Posterior cingulate gyrus (tissue), 11 donors: ENCODE measurements at places on chromosomes 5 and 9.

- DNase-seq, result no peak
These were observed 8.8 kb downstream of the IPPK start for GRCh38 chr9:92661127-92661526.

GRCh38 chr5:149452007-149452664 lies 73.0 kb upstream of the IL17B start:
- no peak for DNase-seq

DNA sequence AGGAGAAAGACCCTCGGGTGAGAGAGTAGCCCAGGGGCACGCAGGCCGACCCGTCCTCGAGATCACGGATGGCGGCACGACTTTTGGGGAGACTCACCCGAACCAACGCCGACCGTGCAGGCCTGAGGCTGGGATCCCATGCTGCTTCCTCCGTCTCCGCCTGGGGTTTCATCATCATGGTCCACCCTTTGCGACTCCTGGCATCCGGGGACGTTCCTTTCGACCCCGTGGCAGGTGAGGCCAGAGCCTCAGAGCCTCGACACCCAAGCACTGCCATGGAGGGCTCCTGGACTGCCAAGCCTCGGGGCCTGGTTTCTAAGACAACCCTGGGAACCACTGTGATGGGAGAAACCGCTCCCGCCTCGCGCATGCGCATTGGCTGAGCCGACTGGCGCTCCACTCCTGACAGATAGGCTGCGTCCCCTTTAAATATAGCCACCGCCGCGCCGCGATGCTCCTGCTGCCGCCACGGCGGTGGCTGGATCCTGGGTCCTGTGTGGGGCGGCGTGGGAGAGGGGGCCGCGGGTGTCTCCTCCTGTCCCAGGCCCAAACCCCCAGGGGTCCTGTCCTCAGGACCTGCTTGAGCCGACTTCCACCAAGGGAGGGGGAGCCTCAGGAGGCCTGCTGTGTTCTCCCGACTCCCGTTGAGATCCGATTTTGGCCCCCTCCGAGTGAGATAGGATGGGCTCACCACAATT lies 481.6 kb downstream of the SPATA31A7 start:
- no peak for DNase-seq

GRCh38 chr5:128422612-128423011 lies 115.4 kb downstream of the FBN2 start:
- no peak for DNase-seq

DNA sequence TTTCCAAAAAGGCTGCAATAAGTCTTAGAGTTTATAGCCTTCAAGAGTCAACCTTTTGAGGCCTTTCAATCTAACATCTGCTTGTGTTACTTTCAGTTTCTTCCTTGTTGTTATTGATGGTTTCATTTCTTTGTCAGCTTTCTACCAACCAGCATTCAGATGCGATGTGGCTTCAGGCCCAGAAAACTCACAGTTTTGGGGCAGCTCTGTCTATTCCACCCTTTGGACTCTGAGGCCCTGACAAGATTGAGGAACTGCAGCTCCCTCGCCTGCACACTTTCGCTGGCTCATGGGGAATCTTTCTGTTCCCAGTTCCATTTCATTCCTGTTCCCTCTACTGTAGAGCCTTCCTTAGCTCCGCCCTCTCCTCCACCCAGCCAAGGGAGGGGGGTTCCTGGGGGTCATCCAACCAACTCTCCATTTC lies 13.3 kb upstream of the WHRN start:
- DNase-seq, result no peak

GRCh38 chr5:168592014-168592368 lies 12.8 kb upstream of the PANK3 start:
- no peak for DNase-seq

- DNase-seq, result no peak
These were observed 6.3 kb upstream of the ATG10 start for GRCh38 chr5:81965524-81965923.

DNA sequence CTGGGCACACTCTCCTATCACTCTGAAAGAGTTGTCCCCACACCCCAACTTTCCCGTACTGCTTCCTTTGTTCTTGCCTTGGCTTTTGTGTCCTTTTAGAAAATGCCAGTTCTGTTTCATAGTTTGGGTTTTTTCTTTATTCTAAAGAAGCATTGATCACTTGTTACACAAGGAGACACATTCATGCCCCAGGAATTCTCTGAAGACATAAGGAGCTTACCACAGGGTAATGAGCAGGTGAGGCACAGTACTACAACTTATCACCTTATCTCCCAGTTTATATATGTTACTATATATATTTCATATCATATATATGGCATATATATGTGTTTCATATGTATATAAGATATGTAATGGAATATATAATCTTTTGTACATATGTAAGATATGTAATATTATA lies 6.5 kb upstream of the SSBP2 start:
- DNase-seq, result no peak

DNA sequence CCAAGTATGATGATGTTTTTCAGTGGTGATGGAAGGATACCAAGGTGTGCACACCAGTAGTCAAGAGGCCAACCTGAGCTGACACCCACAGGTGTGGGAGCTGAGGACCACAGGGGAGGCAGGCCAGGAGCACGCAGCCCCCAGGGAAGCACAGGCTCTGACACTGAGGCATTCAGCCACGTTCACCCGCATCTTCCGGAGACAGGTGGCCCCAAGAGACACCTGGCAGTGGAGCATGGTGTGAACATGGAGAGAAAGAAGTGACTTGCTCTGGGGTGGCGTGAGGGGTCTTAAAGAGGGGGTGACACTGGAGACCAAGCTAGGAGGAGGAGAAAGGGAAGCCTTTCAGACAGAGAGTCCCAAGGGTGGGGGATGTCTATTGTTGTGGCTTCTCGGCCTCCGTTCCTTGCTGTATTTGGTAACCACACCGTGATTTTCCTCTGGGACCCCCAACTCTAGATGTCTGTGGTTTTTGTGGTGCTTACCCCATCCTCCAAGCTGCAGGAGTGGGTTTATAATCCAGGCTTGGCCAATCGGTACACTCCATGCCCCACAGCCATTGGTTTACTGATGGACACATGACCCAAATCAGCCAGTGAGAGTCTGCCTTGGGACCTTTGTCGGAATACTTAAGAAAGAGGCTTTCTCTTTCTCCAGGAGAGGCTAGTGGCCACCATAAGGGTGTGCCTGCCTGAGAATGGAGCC lies 84.6 kb downstream of the HRH2 start:
- DNase-seq, result no peak

DNA sequence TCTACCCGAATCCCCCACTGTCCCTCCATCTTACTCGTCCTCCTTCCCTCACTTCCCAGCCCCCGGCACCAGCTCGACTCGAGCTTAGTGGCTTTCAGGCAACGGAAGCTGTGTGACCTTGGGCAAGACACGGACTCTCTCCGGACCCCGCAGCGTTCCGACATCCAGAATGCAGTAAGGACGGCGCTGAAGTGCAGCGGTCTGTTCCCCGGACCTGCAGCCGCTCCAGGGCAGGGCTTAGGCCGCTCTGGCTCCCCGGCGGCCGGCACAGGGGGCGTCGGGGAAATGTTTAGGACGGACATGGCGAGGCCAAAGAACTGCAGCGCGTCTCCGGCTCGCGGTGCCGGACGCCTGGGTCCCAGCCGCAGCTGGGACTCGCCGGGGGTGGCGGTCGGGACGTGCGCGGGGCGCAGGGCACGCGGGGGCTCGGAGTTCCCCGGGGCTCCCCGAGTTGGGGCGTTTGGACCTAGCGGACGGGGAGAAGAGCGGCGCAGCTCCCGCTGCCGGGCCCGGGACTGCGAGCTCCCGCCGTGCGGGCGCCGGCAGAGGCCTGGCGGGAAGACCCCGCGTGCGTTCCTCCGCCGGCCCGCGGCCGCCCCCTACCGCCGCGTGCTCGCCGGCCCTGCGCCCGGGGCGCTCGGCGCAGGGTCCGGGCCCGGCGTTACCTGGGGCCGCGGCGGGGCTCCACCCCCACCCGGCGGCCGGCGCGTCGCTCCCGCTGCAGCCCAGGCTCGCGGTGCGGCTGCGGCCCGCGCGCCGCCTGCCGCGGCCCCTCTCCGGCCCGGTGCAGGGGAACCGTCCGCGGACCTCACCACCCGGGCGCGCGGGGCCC lies 5.6 kb upstream of the RNF44 start:
- DNase-seq, result no peak

- DNase-seq, result no peak
These were observed 31.8 kb upstream of the FABP6 start for GRCh38 chr5:160197341-160198144.
